ENCODE measurements at places on chromosomes 3 and 15.

- no peak for DNase-seq
Measured at GRCh38 chr3:59438492-59438891, 388.7 kb upstream of the CFAP20DC start.

DNA sequence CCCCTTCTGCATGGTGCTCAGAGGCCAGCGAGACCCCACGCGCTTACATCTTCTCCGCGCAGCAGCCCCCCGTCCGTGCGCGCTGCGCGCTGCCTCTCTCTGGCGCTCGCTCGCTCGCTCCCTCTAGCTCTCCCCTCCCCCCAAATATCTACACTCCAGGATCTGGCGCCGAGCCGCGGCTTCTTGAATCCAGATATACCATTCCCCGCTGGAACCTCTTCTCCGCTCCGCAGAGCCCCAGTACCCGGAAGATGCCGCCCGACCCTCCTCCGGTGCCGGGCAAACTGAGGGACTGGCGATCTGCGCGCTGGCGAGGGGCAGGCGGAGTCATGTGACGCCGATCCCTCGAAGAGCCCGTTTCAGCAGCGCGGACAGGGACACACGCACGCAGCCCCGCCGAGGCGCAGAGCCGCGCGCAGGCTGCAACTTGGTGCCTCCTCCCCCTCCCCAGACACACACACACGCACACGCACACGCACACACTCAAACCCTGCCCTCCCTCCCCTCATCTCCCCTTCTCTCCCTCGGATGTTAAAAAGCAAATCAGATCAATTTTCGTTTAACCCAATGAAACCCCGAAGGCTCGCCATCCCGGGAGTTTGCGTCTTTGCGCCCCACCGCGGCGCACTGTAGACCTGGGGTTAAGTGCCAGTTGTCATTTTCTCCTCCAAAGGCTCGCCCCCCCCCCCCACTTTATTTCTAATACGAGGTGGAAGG lies at the start of gene RASGRF1:
TSS of gene RASGRF1 (minus strand) at position 294 of the 717 bp plus-strand sequence. CDS start at position 12, 282 bp downstream.
- no peak for DNase-seq

DNA sequence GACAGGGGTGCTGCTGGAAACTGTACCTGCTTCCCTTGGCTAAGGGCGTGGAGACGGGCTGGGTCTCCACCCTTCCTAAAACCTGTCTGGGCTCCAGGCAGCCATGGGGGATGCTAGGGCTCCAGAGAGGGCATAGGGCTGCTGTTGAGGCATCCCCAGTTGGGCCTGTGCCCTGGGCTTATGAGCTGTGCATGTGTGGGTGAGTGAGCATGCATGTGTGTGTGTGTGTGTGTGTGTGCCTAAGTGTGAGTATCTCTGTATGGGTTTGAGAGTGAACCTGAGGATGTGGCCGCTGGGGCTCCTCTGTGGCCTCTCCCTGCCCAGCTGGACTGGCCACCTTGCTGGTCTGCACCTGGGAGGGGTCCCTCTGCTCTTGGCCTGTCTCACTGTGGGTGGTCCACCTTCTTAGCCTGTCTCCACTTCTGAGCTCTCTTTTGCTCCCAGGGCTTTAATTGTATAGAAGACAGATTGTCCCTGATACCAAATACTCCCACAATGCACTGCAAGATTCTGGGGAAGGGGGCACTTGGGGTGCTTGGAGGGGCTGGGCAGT lies 11.9 kb upstream of the TMEM115 start:
- DNase-seq = no peak

- no peak for DNase-seq
Measured at GRCh38 chr3:164452707-164453106, 625.6 kb downstream of the SI start.

GRCh38 chr3:98581474-98581873 lies 11.9 kb downstream of the CPOX start:
- no peak for DNase-seq

GRCh38 chr3:26099692-26100091 lies 309.8 kb downstream of the OXSM start:
- no peak for DNase-seq

DNA sequence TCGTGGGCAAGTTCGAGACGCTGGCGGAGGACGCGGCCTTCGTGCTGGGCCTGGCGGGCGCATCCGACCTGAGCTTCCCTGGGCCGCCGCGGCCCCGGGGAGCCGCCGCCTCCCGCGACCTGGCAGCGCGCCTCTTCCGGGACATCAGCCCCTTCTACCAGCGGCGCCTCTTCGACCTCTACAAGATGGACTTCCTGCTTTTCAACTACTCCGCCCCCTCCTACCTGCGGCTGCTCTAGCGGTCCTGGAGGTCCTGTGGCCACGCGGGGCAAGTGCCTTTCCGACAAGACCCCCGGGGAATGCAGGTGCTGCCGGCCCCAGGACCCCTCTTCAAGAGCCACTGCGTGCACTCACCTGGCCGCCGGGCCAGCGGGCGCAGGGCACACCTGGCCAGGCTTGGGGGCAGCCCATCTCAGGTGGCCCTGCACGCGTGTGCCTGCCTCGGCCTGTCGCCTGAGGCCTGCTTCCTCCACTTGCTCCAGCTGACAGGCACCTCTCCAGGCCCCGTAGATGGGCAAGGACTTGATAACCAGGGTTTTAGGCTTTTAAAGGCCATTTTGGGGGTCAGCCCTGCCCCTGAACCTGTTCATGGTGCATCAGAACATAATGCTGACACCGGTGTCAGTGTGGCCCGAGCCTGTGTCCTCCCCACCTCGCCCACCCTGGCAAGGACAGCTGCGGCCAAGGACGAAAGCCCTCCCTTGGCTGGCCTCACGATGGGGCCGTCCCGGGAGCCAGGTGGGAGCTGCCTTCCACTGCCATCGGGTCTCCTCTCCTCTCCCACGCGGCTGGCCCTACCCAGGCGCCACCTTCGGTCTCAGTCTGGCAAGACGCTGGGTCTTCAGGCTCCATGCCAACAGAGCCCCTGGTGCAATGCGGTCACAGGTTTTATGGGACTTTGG lies 16.1 kb downstream of the C3orf22 start:
- no peak for DNase-seq

- no peak for DNase-seq
Measured at GRCh38 chr3:150170852-150171520, 200.3 kb upstream of the PFN2 start.

GRCh38 chr3:39064646-39065045 lies 12.8 kb downstream of the WDR48 start:
- DNase-seq = no peak

- no peak for DNase-seq
Measured at GRCh38 chr3:81864272-81864671, 102.8 kb upstream of the GBE1 start.

All from stimulated activated CD4-positive, alpha-beta T cell treated with anti-CD3 and anti-CD28 coated beads, Interleukin-12 subunit alpha, Interleukin-12 subunit beta, amount 100 ng/mL, for 48 hours (primary cell).